ENCODE measurements at places on chromosomes 5 and 9. TPM values are rescaled to one million over a fixed set of nuclear protein-coding genes. Genes with fewer than 3 reads are reported as not detected.

The ELAVL2 gene
- not detected for total RNA-seq

The FAM53C gene
- total RNA-seq = 29.6 TPM

- no peak for DNase-seq
Measured at GRCh38 chr9:112562235-112562958, 75.8 kb downstream of the KIAA1958 start.

GRCh38 chr9:73116031-73116430 is 35.6 kb upstream of the ANXA1 start:
- DNase-seq = no peak

DNA sequence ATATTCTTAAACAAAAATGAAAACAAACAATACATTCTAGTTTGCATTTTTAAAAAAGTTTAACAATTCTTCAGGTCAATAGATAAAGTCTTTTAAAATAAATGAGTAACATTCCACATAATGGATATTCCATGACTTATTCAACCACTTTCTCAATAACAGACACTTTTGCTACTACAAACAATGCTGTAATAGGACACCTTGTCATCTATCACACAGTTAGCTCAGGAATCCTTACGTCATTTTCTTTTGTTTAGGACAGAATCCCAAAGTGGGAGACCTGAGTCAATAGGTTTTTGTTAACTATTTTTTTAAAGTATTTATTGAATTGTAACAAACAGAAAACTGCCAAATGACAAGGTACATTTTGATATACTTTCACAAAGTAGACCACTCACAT is 72.5 kb downstream of the CEP120 start:
- no peak for DNase-seq

- no peak for DNase-seq
Measured at GRCh38 chr5:97494465-97494864, 311.4 kb upstream of the RIOK2 start.
